ENCODE measurements at places on chromosomes 11 and 22. TPM values are rescaled to one million over a fixed set of nuclear protein-coding genes. Genes with fewer than 3 reads are reported as not detected.

Gene ADM2
- 0.99 TPM for total RNA-seq

Gene GGT1
- 6.1 TPM for total RNA-seq

Gene HSPB2
- not detected for total RNA-seq

Gene MUC2
- not detected for total RNA-seq

Gene OOSP4B
- not detected for total RNA-seq

Gene MISFA
- total RNA-seq = 0.22 TPM

Gene APOA5
- total RNA-seq = not detected

Gene PRSS23
- total RNA-seq = 197 TPM

Gene MEI1
- 0.40 TPM for total RNA-seq

Gene POLDIP3
- 18.7 TPM for total RNA-seq

Gene BEST1
- total RNA-seq = not detected

Gene DAGLA
- 1.5 TPM for total RNA-seq

Gene NEU3
- 4.6 TPM for total RNA-seq

Gene DDI1
- not detected for total RNA-seq

Gene OR51F2
- total RNA-seq = not detected
